Omental fat pad (tissue), 4 donors: ENCODE measurements at places on chromosomes 5 and 9.

- DNase-seq, result no peak
Observed at GRCh38 chr9:18063856-18064390, 410.0 kb upstream of the ADAMTSL1 start.

- no peak for DNase-seq
Observed at GRCh38 chr5:133155326-133155969, 103.6 kb downstream of the HSPA4 start.

DNA sequence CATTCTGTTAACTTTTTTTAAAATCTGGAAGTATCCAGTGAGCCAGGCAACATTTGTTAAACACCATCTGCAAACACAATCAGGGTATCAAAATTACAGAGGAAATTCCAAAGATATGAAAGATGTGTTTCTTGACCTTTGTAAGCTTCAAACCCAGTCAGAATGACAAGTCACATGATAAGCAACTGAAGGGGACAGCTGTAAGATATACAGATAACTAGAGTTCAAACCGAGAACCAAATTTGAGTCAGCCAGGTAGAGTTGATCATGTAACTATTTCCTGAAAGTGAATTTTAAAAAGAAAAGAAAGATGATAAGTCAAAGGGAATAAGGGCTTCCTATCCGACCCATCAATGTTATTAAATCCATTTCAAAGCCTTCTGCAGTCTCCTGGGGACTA, 196.2 kb downstream of the DEPDC1B start:
- DNase-seq, result no peak

- DNase-seq, result no peak
Observed at GRCh38 chr9:95623640-95624039, 106.9 kb upstream of the PTCH1 start.

- DNase-seq, result no peak
Observed at GRCh38 chr9:121200356-121200755, 1.3 kb downstream of the RAB14 start.

DNA sequence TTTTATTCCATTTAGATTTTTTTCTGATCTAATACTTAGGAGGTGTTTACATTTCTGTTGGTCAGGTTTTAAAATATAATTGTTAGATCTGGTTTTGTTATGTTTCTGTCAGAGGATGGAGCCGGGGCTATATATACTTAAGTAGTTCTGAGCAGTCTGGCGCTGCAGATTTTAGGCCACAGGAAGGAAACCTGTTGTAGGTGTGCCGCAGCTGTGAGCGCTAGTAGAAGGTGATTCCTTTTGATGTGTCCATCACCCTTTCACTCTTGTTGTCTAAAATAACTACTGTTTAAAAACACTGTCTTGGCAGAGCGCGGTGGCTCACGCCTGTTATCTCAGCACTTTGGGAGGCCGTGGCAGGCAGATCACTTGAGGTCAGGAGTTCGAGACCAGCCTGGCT, 17.0 kb downstream of the ZBTB34 start:
- no peak for DNase-seq

- DNase-seq, result no peak
Observed at GRCh38 chr9:19988281-19988680, 199.4 kb upstream of the SLC24A2 start.

DNA sequence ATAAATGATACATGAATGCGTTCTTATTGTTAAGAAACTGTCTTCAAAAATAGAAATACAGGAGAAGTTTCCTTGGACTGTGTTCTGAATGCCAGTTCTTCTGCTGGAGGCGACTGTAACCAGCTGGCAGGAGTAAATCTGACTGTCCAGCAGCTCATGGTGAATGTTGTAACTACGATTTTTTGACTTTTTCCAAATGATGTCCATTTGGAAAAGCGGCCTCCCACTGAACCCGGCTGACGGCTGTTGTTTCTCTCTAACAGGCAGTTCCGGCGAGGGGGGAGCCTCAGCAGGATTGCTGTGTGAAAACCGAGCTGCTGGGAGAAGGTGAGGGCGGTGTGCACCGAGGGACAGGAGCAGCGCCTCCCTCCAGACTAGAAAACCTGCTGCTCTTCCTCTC, 91.9 kb downstream of the EHMT1 start:
- DNase-seq, result no peak

- DNase-seq, result no peak
Observed at GRCh38 chr9:95441081-95441480, 75.7 kb downstream of the PTCH1 start.

- no peak for DNase-seq
Observed at GRCh38 chr5:136011414-136012001, 17.3 kb upstream of the TGFBI start.

GRCh38 chr5:38615042-38615441, 58.6 kb upstream of the LIFR start:
- DNase-seq, result no peak

DNA sequence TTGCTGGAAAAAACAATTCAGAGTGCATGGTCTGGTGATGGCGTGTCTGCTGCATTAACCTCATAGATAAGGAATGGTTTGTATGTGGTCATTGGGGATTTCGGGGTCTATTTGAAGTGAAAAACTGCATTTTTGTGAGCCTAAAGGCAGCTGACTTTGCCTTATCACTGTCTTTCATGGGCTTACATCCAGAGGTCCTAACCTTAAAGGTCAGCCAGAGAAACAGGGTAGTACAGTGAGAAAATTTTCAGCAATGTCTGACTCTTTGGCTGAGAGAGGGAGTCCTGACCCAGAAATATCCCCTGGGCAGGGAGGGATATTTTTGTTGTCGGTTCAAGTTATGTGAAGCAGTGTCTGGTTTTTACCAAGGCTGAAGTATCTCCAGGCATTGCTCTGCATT, 5.7 kb downstream of the PCSK5 start:
- DNase-seq, result no peak

GRCh38 chr9:29078063-29078666, 1504.9 kb upstream of the C9orf72 start:
- DNase-seq, result no peak

DNA sequence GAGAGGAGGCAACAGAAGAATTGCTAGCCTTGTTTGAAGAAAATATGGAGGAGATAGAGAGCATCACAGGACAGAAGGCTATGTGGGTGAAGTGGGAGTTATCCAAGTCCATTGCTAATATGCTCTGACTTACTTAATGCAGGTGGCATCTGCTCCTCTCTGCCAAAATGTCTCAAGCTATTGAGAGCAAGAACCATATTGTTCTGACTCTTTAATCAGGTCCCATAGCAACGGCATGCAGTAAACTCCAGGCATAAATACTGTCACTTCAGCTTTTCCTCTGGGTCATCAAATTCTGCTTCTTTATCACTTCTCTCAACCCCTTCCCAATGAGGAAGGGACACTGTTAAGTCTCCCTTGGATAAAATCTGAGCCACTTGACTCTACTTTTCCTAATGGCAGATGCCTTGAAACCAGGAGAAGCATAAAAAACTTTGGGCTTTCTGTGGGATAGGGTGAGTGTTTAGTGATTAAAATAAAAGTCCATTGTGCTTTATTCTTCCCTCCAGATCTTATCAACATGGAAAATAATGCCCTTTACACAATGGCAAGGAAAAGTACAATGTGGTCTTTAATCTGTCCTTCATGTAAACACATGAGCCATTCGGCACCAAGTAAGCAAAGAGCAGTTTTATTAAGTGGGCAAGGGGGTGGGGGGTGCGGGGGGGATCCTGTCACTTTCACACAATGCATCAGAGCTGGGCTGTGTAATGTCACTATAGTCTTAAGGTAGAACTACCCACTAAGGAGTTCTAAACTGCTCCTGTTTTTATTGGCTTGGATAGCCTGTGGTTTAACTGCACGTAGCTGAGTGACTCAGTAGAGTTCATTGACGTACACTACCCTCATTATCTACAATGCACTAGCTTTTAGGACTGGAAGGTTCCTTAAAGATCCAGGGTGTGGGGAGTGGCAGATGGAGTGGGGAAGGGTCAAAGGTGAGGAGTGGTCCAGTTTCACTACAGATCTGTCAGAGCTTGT, 71.0 kb upstream of the TARS1 start:
- DNase-seq, result no peak

DNA sequence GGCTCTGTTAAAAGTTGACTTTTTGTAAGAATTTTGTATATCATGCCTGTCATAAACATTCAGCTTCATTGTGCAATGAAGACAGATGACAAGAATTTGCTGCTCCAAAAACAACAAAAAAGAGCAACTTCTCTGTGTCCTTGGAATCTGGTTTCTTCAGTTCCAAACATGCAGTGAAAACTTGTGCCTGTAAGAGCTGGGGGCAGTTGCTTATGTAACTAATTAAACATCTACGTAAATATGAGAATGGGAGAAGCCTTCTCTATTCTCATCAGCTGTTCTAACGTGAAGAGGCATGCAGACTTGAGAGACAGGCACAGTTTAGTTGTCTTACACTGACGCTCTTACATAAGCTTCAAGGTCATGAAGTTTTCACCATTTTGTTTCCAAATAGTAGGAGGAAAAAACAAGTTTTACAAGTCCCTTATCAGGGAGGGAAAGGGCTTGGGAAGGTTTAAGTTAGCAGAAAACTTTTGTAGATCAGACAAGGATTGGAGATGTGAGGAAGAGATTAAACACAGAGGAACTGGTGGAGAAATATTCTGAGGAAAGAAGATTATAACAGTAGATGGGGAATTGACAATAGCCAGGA, 170.4 kb downstream of the RFK start:
- no peak for DNase-seq

DNA sequence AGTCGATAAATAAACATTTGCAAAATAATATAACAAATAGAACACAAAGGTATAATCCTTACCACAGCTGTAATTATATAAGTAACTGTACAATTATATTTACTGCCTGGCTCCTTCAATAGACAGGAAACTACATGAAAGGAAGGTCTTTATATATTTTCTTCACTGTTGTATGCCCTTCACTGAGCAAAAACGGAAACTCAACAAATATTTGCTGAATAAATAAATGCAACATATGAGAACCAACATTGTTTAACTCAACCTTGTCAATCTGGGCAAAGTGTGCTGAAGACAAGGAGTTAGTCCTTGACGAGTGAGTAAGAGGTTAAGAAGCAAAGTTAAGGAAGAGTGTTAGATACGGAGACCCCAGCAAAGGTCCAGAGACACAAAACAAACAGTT, 22.6 kb downstream of the PSMD5 start:
- no peak for DNase-seq

- DNase-seq, result no peak
Observed at GRCh38 chr5:115579216-115579615, 23.1 kb downstream of the TICAM2 start.

GRCh38 chr9:20353524-20353923, 268.8 kb downstream of the MLLT3 start:
- DNase-seq, result no peak

DNA sequence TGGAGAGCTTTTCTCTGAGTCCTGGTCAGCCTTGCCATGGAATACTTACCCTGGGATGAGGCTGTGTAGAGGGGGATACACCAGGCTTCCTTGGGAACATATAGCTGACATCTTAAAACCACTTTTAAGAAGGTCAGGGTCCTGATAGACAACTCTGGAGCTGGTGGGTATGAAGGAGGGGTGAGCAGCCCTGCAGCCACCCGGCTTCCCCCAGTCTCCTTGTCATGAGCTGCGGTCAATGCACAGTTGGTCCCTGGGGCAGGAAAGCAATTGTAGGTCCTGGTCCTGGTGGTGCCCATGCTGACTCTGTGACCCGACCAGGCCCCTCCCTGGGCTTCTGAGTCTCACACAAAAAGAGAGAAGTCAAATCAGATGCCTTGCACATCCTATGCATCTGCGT, 63.6 kb downstream of the MRPL36 start:
- no peak for DNase-seq

GRCh38 chr5:61477788-61478187, 145.7 kb downstream of the ZSWIM6 start:
- DNase-seq, result no peak

DNA sequence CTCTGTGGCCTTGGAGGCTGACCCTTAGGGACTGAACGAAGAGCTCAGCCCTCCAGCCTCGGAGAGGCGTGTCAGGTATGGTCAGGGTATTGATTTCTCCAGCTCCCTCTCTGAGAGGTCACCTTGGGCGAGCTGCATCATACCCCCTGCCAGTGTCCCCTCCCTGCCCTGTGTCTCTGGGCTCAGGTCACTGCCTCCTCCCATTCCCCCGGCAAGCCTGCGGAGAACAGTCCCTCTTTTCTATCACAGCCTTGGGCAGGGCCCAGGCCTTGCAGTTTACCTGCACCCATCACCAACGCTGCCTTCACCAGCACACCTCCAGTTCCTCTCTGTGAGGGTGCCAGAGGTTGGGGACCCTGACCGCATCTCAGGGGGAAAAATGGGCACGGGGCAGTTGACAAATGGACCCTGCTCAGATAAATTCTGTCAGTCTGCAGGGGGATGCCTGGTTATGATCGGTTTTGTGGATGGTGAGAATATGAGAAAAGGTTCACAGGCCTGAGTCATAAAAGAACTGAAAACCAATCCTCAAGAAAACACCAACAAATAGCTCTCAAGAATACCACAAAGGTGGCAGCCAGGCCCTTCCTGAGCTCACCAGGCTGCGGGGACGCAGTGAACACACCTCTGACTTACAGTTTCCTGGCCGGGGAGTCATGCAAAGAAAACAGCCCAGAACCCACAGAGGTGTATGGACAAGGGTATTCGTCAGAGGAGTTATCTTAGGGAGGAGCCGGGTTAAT, 24.7 kb upstream of the RXRA start:
- no peak for DNase-seq

GRCh38 chr9:92424340-92424739, at the start of gene OMD:
TSS of gene OMD (minus strand) at chr9:92424471. CDS start at chr9:92417558, 6,913 bp downstream.
- DNase-seq, result no peak

- no peak for DNase-seq
Observed at GRCh38 chr9:103242025-103242424, 246.9 kb downstream of the CYLC2 start.

GRCh38 chr5:159619826-159620225, 289.5 kb upstream of the IL12B start:
- DNase-seq, result no peak

- DNase-seq, result no peak
Observed at GRCh38 chr5:140741967-140742366, 41.7 kb downstream of the ZMAT2 start.

DNA sequence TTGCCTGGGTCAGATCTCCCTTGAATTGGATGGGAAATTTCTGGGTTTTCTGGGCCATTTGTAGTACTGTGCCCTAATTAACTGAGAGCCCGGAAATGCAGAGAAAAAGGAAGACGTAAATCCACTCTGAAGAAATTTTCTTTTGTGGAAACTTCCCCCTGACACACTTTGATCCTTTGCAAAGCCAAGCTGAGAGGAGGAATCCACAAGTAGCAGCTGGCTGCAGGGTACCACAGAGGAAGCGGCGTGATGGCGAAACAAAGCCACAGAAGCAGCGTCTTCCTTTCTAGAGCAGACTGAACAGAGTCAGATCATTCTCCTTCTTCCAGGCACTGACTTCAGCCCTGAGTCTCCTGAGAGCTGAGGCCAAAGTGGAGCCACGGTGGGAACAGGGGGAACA, 47.1 kb upstream of the ZNF354A start:
- no peak for DNase-seq

DNA sequence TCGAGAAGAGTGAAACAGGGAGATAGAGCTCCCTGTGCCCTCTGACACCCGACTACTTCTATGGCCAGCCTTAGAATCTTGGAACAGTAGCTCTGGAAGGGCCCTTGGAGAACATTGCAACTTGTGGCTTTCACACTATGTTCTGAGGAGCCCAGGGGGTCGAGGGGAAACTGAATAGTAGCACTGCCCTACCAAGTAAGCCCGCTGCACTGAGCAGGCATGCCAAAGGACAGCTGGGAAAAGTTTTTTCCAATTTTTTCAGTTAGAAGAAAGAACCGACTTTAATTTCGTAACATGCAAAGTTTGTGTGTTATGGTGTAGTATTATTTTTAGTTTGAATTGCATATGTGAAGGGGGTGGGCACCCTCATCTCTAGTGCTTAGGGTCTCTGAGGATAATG, 10.9 kb downstream of the SMIM3 start:
- DNase-seq, result no peak

GRCh38 chr9:136539427-136540421, 6.1 kb downstream of the NOTCH1 start:
- DNase-seq, result peak; percentile 82
